ENCODE measurements at places on chromosomes 1 and 21.
A peak's percentile ranks its signal among the peaks of the same experiment; 100 is the strongest.

- DNase-seq, result no peak
Observed at GRCh38 chr1:40770296-40771070, 13.1 kb upstream of the KCNQ4 start.

DNA sequence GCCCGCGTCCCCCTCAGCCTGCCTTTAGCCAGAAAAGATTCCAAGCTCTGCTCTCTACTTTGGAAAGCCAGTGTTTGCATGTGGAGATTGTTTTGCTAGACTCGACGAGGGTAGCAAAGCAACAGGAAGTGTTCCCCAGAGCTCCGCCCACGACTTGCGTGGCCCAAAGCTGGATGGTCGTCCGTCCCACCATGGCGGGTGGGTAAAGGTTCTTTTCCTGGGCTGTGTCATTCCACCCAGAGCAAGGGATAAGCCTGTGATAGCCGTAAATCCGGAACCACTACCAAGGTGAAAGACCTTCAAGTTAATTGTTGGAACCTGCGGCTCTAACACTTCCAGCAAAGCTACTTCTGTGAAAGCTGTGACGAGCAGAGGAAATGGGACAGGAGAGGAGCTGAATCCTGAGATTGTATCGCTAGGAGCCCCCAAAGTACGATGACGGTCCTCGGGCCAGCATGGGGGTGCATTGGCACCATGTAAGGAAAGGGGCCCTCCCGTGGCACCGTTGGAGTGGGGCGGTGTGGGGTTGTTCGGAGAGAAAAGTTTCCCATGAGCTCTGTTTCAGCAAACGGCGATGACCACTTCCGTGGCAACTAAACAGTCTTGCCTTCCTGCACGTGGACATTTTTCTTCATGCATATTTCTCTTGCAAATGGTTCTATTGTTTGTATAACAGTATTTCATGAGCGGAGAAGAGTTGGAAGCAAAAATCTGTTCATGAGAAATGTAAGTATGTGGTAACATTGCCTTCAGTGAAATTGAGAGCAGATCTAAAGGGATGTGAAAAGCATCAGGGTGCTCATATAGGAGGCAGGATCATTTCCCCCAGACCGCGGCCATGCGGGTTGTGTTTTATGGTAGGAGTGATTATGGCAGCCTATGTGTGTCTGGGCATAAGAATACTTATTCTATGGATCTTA is 8.4 kb downstream of the MX2 start:
- DNase-seq, result peak; percentile 73

DNA sequence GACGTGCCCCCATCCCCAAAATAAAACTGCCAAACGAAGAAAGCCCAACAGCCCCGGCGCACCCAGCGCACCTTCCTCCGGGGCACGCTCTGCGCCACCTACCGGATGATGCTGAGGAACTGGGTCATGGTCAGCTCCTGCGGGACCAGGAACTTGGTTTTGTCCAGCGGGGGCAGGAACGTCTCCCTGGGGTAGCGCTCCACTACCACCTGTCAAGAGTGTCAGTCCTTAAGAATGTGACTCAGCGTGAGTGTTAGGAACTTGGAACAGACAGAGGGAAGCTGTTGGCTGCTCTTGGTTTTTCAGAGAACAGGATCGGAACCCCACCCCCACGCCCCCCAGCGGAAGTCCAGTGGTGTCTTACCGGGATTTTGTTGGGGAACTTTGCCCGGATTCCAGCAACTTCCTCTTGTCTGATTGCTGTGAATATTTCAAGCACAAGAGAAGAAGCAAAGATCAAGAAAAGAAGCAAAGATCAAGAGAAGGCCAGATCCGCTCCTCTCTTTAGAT is 431 bp downstream of the MAP1LC3C start:
- peak; percentile 68 for DNase-seq

- no peak for DNase-seq
Observed at GRCh38 chr1:159184201-159184600, 12.8 kb downstream of the CADM3 start.

GRCh38 chr1:58779801-58780382 is 4.0 kb downstream of the JUN start:
- no peak for DNase-seq

- no peak for DNase-seq
Observed at GRCh38 chr1:208101661-208102431, 142.3 kb downstream of the PLXNA2 start.

DNA sequence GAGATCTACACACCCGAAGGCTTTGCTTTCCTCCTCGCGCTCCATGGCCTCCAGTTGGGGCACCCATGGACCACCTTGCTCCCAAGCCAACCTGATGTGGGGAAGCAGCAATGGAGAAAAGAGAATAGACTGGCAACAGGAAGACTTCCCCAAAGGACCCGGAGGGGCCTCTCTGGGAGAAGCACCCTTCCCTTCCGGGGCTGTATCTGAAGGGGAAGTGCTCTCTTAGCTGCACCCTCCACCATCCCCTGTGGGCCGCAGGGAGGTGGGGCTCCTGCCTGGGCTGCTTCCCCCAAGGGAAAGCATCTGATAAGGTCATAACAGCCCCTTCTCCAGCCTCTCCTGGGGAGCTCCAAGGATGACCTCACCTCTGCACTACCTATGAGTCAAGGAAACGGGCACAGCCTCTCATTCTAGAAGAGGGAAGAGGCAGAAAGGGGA is 100.2 kb downstream of the RIPK4 start:
- no peak for DNase-seq

DNA sequence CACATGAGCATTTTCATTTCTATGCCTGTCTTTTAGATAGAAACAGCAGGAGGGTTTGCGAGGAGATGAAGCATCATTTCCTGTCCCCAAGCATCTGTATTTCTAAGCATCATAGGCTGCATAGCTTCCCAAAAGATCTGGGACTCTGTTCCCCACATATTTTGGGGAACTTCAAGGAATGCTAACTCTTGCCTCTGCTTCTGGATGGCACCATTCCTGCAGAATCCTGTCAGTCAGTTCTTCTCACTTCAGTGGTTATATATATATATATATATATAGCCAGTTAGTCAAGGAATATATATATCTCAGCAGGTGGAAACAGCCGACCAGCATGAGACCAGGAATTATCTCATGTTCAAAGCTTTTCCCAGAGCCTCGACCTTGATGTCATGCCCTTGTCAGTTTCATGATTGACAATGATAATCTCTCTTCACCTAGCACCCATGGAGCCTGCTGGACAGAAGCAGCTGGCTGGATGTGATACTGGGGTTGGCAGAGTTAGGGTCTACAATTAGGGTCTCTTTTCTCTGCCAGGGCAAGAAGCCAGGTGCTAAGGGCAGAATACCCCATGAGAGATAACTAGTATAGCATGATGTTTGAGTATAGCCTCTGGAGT is 2.4 kb downstream of the PFKFB2 start:
- DNase-seq, result no peak

DNA sequence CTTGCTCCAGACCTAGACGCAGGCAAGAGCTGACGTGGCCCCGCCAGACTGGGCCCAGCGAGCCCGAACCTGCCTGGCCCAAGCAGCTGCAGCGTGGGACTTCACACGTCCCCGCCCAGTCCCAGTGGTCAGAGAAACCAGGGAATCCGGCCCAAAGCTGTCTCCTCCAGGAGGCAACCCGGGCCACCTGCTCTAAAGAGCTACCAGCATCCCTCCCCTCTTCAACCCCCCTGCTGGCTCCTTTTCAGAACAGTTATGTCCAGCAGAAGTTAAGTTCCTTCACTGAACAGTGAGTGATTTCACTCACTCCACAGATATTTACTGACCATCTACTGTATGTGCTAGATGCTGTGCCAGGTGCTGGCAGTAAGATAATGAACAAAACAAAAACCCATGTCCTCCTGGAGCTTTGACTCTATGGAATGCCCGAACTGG is 2.1 kb upstream of the EFNA1 start:
- DNase-seq, result no peak

GRCh38 chr1:67429011-67429527 is 1.1 kb downstream of the SERBP1 start:
- DNase-seq, result peak; percentile 45

- no peak for DNase-seq
Observed at GRCh38 chr1:207404849-207405525, 49.1 kb upstream of the CR2 start.
